ENCODE measurements at places on chromosomes 4 and X. TPM values are rescaled to one million over a fixed set of nuclear protein-coding genes. Genes with fewer than 3 reads are reported as not detected.

Gene CSAG1
- not detected for total RNA-seq

Gene SSX4B
- not detected for total RNA-seq

Gene MPC1L
- not detected for total RNA-seq

Gene ZNF711
- 2.0 TPM for total RNA-seq

Gene SFRP2
- total RNA-seq: 1.8 TPM

Gene DDX3X
- 209 TPM for total RNA-seq

Gene MAGEA4
- not detected for total RNA-seq

Gene AREG
- 0.54 TPM for total RNA-seq

Gene GABRG1
- total RNA-seq: not detected

Gene GYG2
- total RNA-seq: 4.3 TPM

Gene SPRY1
- total RNA-seq: 44.2 TPM

Gene SERTM2
- not detected for total RNA-seq

Gene ERVMER34-1
- not detected for total RNA-seq

Gene COQ2
- 7.4 TPM for total RNA-seq

Gene TMSB15C
- 3.3 TPM for total RNA-seq

Gene DDIT4L
- 17.7 TPM for total RNA-seq

Gene GABRB1
- total RNA-seq: 1.4 TPM

Gene RAB41
- not detected for total RNA-seq

Gene GTPBP6
- total RNA-seq: 20.3 TPM

Gene GBA3
- not detected for total RNA-seq

Gene FATE1
- total RNA-seq: not detected

Gene LANCL3
- 0.18 TPM for total RNA-seq

Gene FAAH2
- not detected for total RNA-seq

Gene AKAP14
- not detected for total RNA-seq

Gene CYLC1
- not detected for total RNA-seq

Gene DCHS2
- total RNA-seq: not detected

Gene EGF
- total RNA-seq: 0.09 TPM

Gene ZNF630
- 2.0 TPM for total RNA-seq

Gene ADH1A
- 0.27 TPM for total RNA-seq

Gene COX18
- 14.5 TPM for total RNA-seq

Gene PABPC1L2B
- not detected for total RNA-seq

Gene RHOH
- total RNA-seq: not detected

Gene ANOS1
- total RNA-seq: 7.5 TPM

Gene ESX1
- not detected for total RNA-seq

Gene C4orf50
- not detected for total RNA-seq

Gene TMEM150C
- 1.9 TPM for total RNA-seq

Gene SMIM31
- total RNA-seq: not detected

Gene FAM50A
- total RNA-seq: 39.0 TPM

Gene GUCY1A1
- total RNA-seq: 0.09 TPM

Gene SLC10A4
- total RNA-seq: not detected

Gene UGT8
- total RNA-seq: 0.27 TPM

Gene IL2RG
- not detected for total RNA-seq

Gene STX18
- 32.2 TPM for total RNA-seq

Gene MGAT4D
- not detected for total RNA-seq

Gene TMEM35A
- total RNA-seq: 14.4 TPM

Gene XAGE1A
- not detected for total RNA-seq

Gene PLK4
- 21.4 TPM for total RNA-seq

Gene RPA4
- total RNA-seq: 0.33 TPM

Gene ZDHHC15
- 0.18 TPM for total RNA-seq

Gene PUDP
- 7.5 TPM for total RNA-seq

Gene S100P
- not detected for total RNA-seq

Gene PPP1R3F
- 6.9 TPM for total RNA-seq
